Activated CD8-positive, alpha-beta T cell treated with anti-CD3 and anti-CD28 coated beads, Interleukin-2, amount 10 ng/mL, durations not matched to agents 7 days and 5 days (primary cell): ENCODE measurements at places on chromosomes 7 and 10. TPM values are rescaled to one million over a fixed set of nuclear protein-coding genes. Genes with fewer than 3 reads are reported as not detected.

WIPF3 gene
- total RNA-seq, result not detected

- DNase-seq, result no peak
- no peak overlapping the region for H3K4me3 ChIP-seq
- no peaks in the 10 kb centered on the region for H3K27me3 ChIP-seq
- H3K27ac ChIP-seq, result no peak overlapping the region
- peaks cover 57% of the 10 kb centered on the region for H3K4me1 ChIP-seq
These were observed 8.6 kb downstream of the PSAP start for GRCh38 chr10:71842422-71842821.

GRCh38 chr10:15254808-15255648 is 86.5 kb upstream of the NMT2 start:
- peaks cover 2% of the 10 kb centered on the region for H3K27me3 ChIP-seq
- H3K4me3 ChIP-seq, result peak overlapping the region; percentile 87
- H3K36me3 ChIP-seq, result peaks cover 4% of the 10 kb centered on the region
- H3K4me1 ChIP-seq, result peaks cover 32% of the 10 kb centered on the region

KAZALD1 gene
- total RNA-seq, result 0.18 TPM

LSM8 gene
- 52.3 TPM for total RNA-seq

ACHE gene
- not detected for total RNA-seq

SUN3 gene
- not detected for total RNA-seq

DNA sequence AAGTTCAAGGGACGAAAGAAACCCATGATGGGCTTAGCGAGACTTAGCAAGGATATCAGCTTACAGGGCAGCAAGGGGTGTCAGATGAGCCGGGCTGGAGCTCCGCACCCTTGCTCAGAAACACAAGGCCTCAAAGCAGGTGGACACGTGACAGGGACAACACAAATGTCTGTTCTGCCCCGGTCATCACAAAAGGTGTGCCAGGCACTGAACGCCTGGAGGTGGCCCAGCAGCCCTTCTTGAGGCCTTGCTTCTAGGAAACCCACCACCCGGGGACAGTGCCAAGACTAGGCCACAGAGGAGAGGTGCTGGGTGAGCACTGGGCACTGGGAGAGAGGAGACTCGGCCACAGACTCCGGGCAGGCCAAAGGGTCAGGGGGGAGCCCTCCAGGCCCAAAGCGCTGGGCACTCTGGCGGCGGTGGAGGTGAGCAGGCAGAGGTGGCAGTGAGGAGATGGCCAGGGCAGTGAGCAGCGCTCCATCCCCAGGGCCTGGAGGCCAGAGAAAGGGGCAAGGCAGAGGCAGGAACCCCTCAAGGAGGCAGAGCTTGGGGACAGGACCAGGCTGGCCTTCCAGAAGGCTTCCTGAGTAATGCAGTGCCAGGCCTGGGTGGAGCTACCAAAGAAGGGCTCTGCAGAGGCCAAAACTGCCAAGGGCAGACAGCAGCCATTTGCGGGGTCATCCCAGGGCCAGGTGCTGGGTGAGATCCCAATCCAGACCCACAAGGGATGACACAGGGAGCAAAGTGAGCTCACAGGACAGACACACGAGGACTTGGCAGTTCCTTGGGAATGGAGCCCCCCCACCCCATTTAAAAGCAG is 22.7 kb downstream of the EBF3 start:
- H3K4me1 ChIP-seq, result no peaks in the 10 kb centered on the region
- H3K27me3 ChIP-seq, result no peaks in the 10 kb centered on the region

SMO gene
- not detected for total RNA-seq
